Aorta (tissue), 5 donors: ENCODE measurements at places on chromosomes 1 and 21.
A peak's percentile ranks its signal among the peaks of the same experiment; 100 is the strongest.

DNA sequence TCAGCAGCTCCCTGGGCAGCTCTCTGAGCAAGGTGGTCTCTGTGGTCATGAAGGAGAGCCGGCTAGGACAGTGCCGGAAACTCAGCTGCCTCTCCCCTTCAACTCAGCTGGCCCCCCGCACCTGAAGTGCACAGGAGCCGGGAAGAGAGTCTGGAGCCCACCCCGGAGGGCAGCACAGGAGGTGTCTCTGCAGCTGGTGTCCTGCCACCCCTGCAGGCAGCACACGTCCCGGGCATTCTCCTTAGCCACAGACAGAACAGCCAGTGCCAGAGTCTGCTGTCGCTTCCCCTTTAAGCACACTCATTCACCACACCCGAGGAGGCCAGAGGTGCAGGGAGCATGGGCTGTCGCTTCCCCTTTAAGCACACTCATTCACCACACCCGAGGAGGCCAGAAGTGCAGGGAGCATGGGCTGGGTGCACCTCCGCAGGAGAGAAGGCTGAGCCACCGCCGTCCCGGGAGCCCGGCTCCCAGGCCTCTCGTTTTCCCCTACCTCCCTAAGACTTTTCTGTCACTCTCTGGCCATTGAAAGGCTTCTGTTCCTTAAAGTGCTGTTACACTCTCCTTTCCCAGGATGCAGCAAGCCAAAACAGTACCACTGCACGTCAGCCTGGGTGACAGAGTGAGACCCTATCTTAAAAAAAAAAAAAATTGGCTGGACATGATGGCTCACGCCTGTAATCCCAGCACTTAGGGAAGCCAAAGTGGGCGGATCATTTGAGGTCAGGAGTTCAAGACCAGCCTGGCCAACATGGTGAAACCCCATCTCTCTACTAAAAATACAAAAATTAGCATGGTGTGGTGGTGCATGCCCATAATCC is 16.9 kb upstream of the SAMD11 start:
- peak; percentile 76 for DNase-seq

GRCh38 chr1:84726593-84727499 is 36.6 kb upstream of the SSX2IP start:
- no peak for DNase-seq

DNA sequence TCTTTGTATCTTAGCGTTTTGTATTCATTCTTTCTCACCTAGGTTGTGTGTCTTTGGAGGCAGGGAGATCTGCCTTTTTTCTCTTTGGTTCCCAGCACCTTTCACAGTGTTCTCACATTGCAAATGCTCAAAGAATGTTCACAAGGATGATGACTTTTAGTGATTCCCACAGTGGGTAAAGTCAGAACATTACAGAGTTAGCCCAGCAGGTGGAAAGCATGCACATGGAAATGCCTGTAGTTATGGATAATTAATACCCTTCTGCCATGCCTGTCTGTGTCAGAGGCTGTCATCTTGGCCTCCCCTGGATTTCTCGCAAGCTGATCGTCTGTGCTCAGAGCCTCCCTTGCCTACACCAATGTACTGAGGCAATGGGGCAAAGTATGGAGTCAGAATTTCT is 458.9 kb downstream of the LMO4 start:
- no peak for DNase-seq

GRCh38 chr1:161782886-161783285 is 16.8 kb downstream of the ATF6 start:
- no peak for DNase-seq

DNA sequence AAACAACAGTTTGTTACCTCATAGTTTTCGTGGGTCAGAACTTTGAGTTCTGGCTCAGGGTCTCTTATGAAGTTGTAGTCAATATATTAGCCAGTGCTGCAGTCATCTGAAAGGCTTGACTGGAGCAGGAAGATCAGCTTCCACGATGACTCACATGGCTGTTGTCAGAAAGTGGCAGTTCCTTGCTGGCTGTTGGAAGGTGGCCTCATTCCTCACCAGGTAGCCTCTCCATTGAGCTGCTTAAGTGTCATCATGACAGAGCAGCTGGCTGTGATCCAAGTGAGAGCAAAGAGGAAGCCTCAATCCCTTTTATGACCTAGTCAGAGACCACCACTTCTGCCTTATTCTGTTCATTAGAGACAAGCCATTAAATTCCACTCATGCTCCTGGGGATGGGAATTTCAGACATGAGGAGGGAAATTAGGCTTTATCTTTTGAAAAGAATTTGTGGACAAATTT is 5.6 kb downstream of the OSBPL9 start:
- DNase-seq, result peak; percentile 61

- no peak for DNase-seq
Observed at GRCh38 chr1:35371506-35371905, 103.0 kb downstream of the ZMYM4 start.

DNA sequence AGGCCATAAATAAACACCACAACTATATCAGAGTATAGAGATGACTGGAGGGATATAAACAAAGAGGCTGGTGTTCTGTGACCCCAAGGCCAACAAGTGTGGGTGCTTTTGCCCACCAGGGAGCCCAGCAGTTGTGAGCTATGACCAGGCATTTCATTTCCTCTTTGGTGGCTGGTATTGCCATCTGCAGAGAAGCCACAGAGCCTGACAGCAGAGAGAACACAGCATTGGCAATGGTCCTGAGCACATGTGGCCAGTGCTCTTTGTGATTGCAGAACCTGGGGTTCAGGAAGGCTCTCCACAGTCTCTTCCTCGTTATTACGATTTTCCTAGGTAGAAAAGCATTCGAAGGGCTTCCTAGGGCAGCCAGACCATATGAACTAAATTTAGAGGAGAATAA is 112.3 kb downstream of the TM2D1 start:
- DNase-seq, result no peak

- no peak for DNase-seq
Observed at GRCh38 chr1:31746687-31747086, 17.5 kb downstream of the ADGRB2 start.

GRCh38 chr1:28085129-28085528 is 3.3 kb downstream of the EYA3 start:
- DNase-seq, result no peak

DNA sequence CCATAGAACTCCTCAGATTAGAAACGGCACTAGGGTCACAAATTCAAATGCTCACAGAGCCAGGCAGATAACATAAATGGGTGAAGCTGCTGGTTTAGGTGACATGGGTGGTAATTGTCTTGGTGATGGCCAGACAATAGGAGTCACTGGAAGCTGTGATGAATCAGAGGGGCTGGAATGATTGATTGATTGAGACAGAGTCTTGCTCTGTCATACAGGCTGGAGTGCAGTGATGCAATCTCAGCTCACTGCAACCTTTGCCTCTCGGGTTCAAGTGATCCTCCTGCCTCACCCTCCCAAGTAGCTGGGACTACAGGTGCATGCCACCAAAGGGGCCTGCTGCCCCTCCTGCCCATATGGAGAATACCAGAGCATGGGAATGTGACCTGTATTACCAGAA is 63.0 kb downstream of the HIVEP3 start:
- DNase-seq, result no peak

GRCh38 chr1:201455098-201455497 is 13.9 kb downstream of the PHLDA3 start:
- DNase-seq, result no peak

DNA sequence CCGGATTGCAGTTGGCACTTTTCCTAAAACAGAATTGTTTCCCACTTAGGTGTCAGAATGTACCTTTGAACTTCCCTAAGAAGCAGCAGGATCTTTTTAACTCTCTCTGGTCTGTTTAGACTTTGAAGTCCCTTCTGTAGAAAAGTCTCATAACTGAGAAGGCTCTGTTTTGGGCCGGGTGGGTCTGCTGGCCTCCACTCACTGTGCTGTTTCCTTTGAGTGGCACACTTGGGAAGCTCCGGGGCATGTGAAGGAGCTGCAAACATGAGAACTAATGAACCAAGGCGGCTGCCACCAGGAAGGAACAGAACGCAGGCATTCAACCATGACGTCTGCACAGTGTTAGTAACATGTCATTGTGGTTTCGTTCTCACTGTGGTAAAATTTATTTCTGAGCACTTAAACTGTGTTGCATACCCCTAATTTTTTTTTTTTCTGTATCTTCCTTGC is 19.5 kb upstream of the NCMAP start:
- no peak for DNase-seq

- peak; percentile 64 for DNase-seq
Observed at GRCh38 chr1:39683591-39684312, 7.5 kb downstream of the HPCAL4 start.

- DNase-seq, result no peak
Observed at GRCh38 chr1:226371866-226372490, 35.9 kb downstream of the PARP1 start.

GRCh38 chr21:31267644-31268043 is 76.4 kb downstream of the TIAM1 start:
- DNase-seq, result no peak

- DNase-seq, result no peak
Observed at GRCh38 chr1:197951089-197951488, 33.9 kb downstream of the LHX9 start.

DNA sequence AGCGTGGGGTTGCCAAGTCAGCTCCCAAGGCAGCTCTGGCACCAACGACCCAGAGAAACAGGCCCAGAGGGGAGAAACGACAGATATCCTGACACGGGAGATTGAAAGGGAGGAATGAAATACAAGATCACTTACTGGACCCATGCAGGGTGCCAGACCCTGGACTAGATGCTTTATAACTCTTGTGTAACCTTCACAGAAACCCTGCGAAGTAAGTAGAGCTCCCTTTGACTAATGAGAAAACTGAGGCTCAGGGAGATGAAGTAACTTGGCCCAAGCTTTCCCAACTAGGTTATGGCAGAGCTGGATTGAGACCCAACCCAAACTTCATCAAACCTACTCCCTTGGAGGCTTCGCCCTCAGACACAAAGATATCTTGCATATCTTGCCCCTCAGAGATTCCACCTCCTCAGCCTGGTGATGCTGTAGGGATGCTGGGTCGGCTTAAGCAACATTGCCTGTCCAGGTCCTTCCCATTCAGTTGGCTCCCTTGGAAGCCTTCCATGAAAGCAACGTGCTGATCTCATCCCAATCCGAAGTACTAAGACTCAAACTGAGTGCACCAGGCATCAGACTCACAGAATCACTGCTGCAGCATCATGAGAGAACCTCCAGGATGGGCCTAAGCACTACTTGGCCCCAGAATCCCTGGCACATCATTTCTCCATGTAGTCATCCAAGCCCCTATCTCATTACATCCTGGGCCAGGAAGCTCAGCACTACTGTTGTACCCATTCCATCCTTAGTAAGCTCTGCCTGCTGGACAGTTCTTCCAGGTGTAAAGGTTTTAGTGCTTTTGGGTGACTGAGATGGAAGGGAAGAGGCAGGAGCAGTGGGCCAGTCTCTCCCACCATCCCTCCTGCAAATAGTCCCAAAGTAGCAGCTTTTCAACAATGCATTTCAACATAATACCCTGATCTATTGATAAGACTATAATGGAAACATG is 1.1 kb upstream of the IGSF9 start:
- DNase-seq, result no peak

- DNase-seq, result peak; percentile 56
Observed at GRCh38 chr1:4068076-4068475, 168.0 kb upstream of the C1orf174 start.

- no peak for DNase-seq
Observed at GRCh38 chr1:14957375-14958098, 196.0 kb upstream of the TMEM51 start.

DNA sequence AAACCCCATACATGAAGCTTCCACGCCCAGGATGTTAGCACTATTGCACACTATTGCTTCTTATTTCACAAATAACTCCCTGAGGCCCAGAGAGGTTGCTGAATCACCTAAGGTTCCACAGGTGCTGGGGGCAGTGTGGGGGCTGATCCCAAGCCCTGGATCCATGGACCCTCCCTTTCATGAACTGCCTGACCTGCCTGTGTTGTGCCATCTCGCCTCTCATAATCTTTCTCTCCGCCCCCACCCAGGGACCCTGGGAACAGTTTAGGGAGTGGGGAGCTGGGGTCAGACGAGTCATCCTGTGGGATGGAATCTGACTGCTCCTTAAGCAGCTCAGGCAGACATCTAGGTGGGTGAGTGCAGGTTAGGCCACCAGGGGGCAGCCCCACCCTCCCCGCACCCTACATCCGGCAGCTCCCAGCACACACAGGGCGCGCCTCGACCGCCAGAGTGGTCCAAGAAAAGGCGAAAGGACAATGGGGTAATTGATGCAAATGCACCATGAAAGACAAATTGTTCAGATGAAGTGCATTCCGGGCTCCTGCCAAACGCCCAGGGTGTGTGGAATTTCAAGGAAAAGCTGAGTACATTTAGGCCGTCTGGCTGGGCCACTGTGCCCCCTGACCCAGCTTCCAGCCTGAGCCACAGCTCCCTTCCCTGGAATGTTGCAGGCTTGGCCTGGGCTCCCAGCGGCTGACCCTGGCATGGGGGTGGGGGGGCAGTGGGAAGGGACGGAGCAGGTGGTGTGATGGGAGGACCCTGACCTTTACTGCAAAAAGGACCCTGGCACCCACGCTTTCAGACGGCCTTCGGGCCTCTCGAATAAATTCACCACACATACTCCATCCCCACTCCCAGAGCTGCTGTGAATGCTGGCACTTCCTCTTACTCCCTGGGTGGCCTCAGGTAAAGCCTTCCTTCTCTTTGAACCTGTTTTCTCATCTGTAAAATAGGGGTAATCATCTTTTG is 20.8 kb downstream of the PHLDA3 start:
- DNase-seq, result peak; percentile 91

GRCh38 chr21:20998886-20999285 is 677 bp downstream of the NCAM2 start:
- DNase-seq, result no peak

- no peak for DNase-seq
Observed at GRCh38 chr1:226831953-226832352, 38.5 kb upstream of the PSEN2 start.

DNA sequence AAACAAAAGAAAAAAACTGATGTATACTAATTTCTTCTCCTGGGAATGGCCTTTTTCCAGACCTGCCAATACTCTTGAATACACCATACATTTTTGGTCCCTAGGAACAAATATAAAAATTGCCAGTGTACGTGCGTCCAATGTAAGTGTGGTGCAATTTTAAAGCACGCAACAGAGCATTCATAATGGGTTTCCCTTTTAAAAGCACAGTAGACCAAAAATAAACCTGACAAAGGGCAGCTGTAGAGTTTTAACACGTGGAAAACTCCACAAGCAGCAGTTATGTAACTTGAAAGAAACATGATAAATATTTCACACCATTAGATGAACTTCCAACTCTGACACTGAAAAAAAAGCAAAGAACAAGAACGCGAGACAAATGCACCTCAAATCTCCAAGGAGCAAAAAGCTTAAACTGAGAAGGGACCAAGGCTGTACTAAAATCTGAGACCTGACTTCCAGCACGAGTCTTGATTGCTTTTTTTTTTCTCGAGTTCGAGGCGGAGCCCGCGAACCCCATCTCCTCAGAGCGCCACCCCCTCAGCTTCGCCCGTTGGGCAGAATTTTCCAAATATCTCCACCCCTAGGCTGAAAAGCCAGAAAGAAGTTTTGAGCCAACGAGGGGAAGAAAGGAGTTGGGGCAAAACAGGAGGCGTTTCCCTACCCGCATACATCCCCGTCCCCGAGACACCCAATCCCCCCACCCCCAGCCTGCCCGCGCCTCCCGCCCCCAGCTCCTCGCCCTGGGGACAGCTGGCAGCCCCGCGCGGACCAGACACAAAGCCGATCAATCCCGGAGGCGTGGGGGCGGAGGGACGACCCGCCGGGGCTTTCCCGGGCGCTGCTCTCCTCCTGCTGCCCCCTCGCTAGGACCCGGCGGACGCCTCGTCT is at the start of gene JAM2:
Gene JAM2, plus strand, starts transcription at position 599 of the 891 bp plus-strand sequence. CDS start 564 bp downstream, outside the sequence.
- DNase-seq, result no peak
